ENCODE measurements at places on chromosomes 5 and 9.

DNA sequence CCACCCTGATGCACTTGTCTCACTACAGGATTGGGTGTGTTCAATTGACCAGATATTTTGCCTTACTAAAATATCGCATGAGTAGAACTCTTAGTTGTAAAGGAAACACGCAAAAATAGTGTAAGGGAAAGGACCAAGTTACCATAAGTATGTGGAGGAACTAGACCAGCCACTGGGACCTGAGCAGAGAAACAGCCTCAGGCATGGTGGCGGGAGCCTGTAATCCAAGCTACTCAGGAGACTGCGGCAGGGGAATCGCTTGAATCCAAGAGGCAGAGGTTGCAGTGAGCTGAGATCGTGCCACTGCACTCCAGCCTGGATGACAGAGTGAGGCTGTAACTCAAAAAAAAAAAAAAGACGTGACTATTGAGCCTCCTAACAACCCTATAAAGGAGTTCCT, 117.9 kb upstream of the SPATA31C2 start:
- no peak for DNase-seq

DNA sequence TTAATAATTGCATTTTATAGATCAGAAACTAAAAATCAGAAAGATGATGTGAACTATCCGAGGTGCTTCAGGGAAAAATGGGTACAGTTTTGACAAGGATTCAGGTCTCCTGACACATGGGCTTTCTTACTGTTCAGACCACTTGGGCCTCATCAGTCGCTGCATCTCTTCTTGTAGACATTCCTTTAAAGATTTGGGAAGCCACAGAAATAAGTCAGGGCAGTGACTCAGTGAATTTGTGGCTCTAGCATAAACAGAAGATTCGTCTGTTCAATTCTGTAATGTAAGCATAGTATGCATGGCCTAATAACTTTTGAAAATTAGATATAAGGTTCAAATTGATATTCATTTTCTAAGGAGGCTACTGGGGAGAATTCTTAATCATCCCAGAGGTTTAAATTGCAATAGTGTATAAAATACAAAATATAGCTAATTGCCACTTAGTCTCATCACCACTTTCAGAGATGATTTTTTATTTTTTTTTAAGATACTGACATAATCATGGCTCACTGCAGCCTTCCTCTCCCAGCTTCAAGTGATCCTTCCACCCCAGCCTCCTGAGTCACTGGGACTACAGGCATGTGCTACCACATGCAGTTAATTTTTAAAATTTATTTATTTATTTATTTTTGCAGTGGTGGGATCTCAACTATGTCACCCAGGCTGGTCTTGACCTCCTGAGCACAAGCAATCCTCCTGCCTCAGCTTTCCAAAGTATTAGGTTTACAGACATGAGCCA, 48.9 kb downstream of the RASEF start:
- DNase-seq: no peak

DNA sequence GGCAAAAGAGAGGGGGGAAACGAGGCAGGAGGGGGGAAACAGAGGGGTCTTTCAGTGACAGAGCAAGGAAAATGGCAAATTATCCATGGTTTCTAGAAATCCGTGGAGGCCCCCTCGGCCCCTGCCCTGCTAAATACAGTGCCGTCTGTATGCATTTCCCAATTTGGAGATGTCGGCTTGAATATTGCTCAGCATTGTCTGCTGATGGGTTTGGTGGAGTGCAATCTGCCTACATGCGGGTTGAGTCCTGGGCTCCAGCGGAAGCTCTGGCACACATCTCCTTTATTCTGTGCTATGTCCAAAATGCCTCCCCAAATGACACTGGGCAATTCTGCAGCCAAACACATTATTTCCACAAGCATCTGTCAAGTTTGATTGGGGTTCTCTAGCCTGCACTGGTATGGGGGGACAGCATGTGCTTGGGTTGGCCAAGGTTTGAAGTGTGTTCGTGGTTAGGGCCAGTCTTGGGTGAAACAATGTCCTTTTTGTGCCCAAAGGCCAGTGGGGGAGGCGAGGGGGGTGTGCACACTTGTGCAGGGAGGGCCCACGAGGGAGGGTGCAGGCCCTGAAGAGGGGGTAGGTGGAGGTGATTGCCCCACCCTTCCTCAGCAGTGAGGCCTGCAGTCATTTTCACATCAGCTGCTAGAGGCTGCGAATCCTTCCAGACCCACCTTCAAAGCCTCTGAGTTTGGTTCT, 6.2 kb upstream of the NEUROG1 start:
- no peak for DNase-seq

GRCh38 chr9:131433302-131433854, 39.5 kb downstream of the PRRC2B start:
- no peak for DNase-seq

GRCh38 chr5:139962445-139962844, 80.7 kb downstream of the NRG2 start:
- DNase-seq: no peak

DNA sequence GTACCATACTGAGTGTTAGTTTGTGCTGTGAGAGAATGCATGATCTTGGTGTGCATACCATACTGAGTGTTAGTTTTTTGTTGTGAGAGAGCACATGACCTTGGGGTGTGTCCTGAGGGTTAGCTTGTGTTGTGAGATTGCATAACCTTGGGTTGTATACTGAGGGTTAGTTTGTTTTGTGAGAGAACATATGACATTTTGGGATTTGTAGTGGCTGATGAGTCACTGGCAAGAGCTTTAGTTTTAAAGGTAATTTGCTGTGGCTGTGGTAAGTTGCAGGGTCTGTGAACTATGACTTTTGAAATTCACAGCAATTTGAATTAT, 1068.3 kb upstream of the EDIL3 start:
- no peak for DNase-seq

DNA sequence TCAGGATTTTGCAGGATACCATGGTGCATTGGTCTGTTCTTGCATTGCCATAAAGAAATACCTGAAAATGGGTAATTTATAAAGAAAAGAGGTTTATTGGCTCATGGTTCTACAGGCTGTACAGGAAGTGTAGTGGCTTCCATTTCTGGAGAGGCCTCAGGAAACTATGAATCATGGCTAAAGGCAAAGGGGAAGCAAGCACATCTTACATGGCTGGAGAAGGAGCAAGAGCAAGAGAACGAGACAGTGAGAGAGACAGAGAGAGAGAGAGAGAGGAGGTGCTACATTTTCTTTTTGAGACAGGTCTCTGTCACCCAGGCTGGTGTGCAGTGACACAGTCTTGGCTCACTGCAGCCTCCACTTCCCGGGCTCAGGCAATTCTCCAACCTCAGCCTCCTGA, 43.9 kb downstream of the P4HA2 start:
- DNase-seq: no peak

GRCh38 chr5:33840927-33841547, 50.8 kb downstream of the ADAMTS12 start:
- no peak for DNase-seq

DNA sequence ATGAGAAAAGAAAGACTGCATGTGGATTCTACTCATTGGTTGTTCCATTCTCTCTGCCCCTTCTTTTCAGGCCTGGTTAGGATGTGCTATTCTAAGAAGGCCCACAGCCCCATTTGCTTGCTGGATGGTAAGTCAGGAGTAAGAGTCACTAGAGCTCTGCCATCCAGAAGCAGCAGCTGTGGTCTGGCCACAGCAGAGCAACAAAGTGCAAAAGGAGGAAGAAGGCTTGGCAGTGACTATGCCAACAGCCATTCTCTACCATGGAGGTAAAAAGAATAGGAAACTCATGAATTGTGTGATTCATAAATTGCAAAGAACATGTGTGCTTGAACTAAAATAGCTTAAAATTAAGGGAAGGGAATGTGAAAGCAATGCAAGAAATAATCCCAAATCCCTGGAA, 20.9 kb downstream of the KLHL3 start:
- no peak for DNase-seq

DNA sequence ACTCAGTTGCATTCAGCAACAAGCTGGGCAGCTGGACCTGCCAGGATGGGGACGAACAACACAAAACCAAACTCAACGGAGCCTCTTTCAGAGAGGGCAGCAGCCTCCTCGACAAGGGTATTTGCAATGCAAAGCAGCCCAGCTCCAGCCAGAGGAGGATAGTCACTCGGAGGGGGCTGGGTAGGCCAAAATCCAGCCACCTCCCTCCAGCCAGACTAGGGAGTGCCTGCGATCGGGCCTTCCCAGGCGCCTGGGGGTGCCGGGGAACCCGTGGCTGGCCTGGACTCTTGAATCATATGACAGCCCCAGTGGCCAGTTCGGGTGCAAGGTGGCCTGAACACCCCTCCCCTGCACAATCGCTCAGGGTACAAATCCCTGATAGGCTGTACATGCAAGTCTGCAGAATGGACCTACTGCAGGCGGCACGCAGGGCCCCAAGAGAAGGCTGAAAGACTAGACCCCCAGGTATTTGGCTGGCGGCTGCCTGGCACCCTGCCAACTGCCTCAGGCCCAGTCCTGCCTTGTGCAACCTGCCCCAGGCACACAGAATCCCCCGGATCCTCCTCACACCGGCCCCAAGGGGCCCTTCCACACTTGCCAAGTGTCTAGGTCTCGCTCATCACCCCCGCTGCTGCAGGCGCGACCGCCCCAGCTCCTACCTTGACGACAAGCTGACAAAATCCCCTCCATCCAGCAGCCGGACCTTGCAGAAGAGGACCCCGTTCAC, 1.3 kb downstream of the EEIG1 start:
- no peak for DNase-seq

DNA sequence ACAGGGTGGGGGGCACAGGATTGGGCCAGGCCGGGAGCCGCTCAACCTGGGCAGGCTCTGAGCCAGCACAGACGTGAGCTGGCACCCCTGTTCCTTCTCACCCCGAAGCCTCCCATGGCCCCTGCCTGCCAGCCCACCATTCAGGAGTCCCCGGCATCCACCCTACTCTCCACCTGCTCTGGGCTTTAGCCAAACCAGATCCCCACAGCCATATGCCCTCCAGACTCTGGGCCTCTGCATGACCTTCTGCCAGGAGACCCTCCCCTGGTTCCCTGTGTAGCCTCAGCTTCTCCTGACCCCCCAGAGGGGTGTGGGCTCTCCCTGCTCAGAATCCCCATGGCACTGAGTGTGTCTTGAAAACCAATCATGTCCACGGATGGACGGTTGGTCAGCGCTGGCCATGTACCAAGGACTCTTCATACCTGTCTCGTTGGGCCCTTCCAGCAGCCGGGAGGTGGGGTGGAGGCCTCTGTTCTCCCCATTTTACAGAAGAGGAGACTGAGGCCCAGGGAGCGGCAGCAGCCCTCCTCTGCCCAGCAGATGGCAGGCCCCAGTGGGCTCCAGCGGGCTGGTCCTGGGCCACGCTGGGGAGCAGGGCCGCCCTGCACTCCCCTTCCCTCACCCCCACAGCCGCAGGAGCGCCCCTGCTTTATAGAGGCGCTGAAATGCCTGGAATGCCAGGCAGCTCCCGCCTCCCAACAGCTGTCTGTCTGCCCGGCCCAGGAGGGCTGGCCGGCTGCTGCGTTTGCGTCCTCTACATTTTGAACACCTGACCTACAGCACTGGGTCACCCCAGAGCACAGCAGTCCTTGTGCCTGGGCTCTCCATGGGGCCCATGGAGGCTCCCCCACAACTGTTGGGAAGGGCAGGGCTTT, 3.5 kb upstream of the MYMK start:
- DNase-seq: no peak

- DNase-seq: no peak
Measured at GRCh38 chr5:103126557-103126956, 6.5 kb downstream of the PPIP5K2 start.

DNA sequence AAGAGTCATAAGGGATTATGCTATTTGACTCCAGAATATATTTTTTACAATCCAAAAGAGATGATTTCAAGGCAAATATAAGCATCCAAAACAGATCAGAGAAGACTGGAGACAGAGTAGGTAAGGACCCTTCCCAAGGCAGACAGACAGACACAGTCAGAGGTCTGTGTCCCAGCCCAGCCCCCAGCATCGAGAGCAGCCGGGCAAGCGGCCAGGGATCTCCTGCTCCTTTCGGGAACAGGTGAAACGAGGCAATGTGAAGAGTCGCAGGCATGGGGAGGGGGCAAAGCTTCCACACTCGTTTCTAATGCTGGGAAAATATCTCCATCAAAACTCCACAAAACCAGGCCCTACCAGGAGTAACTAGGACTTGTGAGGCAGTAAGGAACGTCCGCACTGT, 5.8 kb downstream of the PAEP start:
- DNase-seq: no peak

GRCh38 chr9:72560086-72560485, 38.7 kb downstream of the TMC1 start:
- no peak for DNase-seq

- DNase-seq: no peak
Measured at GRCh38 chr9:25773805-25774204, 95.6 kb upstream of the TUSC1 start.

DNA sequence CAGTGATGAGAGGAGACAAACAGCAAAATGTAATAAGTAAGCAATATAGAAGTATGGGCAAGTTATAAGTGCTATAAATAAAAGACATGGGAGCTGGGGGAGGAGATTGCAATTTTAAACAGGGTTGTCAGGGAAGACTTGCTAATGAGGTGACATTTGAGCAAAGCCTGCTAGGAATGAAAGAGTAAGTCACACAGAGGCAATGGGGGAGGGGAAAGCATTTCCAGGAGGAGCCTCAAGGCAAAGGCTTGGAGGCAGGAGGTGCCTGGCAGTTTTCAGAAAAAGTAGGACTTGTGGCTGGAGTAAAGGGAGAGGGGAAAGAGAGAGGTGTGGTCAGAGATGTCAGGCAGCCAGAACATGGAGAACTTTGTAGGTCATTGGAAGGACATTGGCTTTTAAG, 124.4 kb upstream of the NMUR2 start:
- DNase-seq: no peak

DNA sequence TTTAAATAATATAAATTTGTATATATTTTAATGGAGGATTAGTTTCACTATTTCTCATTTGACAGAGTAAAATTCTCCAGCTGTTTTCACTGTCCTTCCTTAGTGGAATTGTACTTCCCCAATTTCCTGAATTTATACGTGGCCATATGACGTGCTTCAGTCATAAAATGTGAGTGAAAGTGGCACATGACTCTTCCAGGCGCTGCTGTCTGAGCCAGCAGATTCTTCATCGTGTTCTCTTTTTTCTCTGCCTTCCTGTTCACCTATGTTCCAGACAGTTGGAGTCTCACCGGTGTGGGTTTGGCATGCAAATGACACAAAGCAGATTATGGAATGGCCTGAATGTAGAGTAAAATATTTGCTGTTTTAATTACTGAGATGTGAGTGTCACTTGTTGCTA, 684.1 kb downstream of the SEMA5A start:
- DNase-seq: no peak

- no peak for DNase-seq
Measured at GRCh38 chr9:16532272-16532671, 338.2 kb downstream of the BNC2 start.

DNA sequence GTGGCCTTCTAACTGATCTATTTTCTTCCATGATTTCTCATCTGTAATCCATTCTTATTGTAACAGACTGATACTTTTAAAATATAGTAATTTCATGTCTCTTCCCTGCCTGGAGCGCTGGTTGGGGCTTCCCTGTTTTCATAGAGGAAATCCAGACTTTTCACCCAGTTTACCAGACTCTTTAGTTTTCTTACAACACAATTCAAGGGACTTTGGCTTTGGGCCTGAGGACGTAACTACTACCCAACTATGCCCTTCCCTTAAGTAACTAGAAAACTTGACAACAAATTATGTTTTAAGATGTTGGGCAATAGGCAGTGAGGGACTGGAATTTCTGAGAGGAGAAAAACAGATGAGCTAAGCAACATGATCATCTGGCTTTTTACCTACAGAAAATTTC, 289.6 kb downstream of the FGF10 start:
- no peak for DNase-seq

- DNase-seq: no peak
Measured at GRCh38 chr5:33074548-33074947, 363.4 kb downstream of the NPR3 start.

Measured in iPS DF 6.9 (cell line).